Epithelial cell of proximal tubule (primary cell): ENCODE measurements at places on chromosomes 13 and 19.

GRCh38 chr19:30674656-30675055 lies 302.5 kb downstream of the ZNF536 start:
- DNase-seq, result no peak

- no peak for DNase-seq
Measured at GRCh38 chr13:39257642-39258041, 219.4 kb downstream of the NHLRC3 start.

GRCh38 chr13:97388373-97388772 lies 45.6 kb upstream of the RAP2A start:
- no peak for DNase-seq

DNA sequence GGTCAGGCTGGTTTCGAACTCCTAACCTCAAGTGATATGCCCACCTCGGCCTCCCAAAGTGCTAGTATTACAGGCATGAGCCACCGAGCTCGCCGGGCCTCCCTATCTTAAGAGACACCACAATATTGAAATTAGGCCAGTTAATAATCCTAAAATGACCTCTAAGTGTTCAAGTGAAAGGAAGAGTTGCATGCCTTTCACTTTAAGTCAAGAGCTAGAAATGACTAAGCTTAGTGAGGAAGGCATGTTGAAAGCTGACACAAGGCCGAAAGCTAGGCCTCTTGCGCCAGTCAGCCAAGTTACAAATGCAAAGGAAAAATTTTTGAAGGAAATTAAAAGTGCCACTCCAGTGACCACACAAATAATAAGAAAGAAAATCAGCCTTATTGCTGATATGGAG lies 144.5 kb upstream of the FNDC3A start:
- DNase-seq, result no peak

- DNase-seq, result no peak
Measured at GRCh38 chr19:13417054-13417453, 89.2 kb downstream of the CACNA1A start.

DNA sequence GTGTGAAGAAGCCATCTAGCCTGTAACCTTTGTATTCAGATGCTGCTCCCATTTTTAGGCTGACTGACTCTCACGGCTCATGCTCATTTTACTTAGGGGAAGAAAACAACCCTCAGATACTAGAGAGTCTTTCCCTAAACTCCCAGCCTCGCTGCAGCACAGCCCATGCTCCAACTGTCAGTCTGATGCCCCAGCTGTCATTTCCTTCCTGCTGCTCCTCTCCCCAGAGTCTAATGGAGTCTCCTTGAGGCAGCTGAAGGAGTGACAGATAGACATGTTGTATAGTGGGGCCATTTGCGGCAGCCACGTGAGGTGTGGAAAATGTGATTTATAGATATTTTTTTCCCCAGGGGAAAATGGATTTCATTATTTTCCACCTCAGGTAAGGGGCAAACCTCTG lies 59.2 kb upstream of the OLFM4 start:
- DNase-seq, result no peak

GRCh38 chr19:2047076-2047448 lies 4.0 kb downstream of the MKNK2 start:
- DNase-seq, result no peak

- no peak for DNase-seq
Measured at GRCh38 chr19:53875602-53876325, 6.2 kb upstream of the PRKCG start.
